ENCODE measurements at places on chromosomes 1 and 21. TPM values are rescaled to one million over a fixed set of nuclear protein-coding genes. Genes with fewer than 3 reads are reported as not detected.

- no peak for DNase-seq
Measured at GRCh38 chr21:28133116-28133515, 859.6 kb downstream of the LTN1 start.

- no peak for DNase-seq
Measured at GRCh38 chr1:34404804-34405203, 228.1 kb downstream of the C1orf94 start.

DNA sequence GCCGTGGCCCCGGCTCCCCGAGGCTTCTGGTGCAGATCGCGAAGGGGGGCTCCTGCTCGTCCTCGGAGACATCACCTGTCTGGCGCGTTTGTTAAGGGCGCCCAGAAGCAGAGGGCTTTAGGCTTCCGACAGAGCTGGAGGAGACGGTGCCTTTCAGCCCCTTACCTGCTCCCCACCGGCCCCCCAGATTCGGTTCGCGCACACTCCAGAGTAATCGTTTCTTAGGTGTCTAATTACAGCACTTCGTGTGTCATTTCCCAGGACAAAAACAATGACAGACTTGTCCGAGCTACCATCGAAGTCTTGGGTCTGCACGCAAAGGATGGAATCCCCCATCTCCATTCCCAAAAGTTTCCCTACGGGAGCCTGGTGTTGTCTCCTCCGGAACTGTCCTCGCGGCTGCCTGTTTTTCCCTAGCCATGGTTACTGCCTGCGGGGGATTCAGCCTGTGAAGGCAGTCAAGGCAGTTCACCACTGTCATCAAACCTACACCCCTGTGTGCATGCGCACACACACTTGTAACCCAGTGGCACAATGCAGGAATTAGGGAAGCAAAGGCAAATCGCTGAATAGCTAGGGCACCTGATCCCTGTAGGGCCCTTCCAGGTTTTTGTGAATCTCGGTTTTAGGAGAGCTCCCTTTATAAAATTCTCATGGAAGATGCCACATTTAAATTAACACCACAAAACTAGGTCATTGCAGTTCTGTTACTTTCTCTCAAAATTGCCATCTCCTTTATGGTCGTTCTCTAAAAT lies 738 bp upstream of the CDC42BPA start:
- DNase-seq, result peak; percentile 81

GRCh38 chr1:169204157-169204556 lies 97.7 kb downstream of the ATP1B1 start:
- DNase-seq, result no peak

KRTAP13-2 gene
- not detected for total RNA-seq
